ENCODE measurements at places on chromosomes 13 and 19.

DNA sequence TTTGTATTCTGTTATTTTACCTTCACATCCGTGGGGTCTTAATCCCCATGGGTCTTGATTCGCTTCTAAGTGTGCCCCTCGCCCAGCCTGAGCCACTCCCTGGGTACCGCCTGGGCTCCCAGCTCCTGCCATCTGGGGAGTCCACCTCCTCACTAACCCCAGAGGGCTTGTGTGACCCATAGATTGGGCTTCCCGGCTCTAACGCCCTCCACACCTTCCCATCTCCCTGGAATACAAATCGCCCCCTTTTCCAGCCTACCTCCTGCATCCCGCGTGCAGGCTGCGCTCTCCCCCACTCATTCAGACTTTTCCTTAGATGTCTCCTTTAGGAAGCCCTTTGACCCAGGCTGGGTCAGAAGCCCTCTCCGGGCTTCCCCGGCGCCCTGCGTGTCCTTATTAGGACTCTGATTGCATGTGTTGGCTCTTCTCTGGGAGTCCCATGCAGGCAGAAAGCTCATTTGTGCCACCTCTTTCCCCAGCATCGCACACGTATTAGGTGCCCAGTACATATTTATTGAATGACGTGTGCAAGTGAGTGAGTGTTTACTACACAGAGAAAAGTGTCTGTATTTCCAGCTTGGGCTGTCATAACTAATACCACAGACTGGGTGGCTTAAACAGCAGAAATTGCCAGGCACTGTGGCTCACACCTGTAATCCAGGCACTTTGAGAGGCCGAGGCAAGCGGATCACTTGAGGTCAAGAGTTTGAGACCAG lies 757 bp downstream of the CCDC124 start:
- no peak for DNase-seq

- no peak for DNase-seq
These were observed 426.2 kb upstream of the KLHL1 start for GRCh38 chr13:70534466-70534865.

DNA sequence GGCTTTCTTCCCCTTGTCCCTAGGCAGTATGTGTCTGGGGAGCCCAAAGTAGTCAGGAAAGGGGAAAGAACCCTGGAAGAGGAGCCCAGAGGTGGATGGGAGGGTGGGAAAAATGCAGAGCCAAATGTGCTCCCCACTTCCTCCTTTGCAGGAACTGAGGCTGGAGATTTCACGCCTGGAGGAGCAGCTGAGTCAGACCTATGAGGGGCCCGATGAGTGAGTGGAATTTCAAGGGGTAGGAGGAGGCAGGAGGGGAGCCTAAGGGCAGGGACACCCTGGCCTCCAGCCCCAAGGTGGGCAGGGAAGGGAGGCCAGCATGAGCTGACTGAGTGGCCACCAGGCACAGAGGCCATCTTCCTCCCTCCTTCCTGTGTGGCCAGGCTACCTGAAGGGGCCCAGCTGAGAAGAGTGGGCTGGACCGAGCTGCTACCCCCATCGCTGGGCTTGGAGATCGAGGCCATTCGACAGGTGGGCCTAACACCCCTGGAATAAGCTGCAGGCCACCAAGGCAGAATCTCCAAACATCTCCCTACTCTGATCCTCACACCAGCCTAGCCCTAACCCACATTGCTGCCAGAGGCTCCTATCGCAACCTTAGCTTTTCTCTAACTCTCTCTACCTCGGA lies 14.3 kb downstream of the PTH2 start:
- DNase-seq = no peak

- no peak for DNase-seq
These were observed 31.6 kb upstream of the TFDP1 start for GRCh38 chr13:113552786-113553434.

DNA sequence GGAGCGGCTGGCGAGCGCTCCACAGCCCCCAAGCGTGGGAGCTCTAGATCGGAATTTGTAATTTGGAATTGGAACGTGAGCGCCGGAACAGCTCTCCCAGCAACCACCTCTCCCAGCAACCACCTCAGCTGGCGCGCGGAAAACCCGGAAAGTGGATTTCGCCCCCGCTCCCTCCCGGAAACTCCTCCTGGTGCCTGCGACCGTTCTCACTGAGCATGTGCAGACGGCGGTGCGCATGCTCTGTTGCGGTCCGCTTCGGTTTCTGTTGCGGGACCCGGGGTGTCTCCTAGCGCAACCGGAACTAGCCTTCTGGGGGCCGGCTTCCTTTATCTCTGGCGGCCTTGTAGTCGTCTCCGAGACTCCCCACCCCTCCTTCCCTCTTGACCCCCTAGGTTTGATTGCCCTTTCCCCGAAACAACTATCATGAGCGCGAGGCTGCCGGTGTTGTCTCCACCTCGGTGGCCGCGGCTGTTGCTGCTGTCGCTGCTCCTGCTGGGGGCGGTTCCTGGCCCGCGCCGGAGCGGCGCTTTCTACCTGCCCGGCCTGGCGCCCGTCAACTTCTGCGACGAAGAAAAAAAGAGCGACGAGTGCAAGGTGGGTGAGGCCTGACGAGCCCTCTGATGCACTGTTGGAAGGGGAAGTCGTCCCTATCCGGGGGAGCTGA lies at the start of gene TM9SF2:
TM9SF2 (plus strand) TSS at position 289 of the 664 bp plus-strand sequence; CDS start at position 424, 135 bp downstream.
- DNase-seq = peak; percentile 97

DNA sequence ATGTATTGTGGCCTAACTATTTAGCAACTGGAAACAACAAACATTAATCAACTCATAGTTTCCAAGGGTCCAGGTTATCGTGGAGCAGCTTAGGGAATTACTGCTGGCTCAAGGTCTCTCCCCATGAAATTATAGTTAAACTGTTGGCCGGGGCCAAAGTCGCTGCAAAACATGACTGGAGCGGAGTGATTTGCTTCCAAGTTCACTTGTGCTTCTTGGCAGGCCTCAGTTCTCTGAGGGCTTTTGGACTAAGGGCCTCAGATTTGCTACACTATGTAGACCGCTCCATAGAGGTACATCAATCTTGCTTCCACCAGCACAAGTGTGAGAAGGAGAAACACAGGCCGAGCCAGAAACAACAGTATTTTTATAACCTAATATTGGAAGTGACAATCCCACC lies 9.4 kb upstream of the KBTBD7 start:
- no peak for DNase-seq

- DNase-seq = no peak
These were observed 7.3 kb upstream of the MEDAG start for GRCh38 chr13:30898678-30899241.

GRCh38 chr19:55088543-55089341 lies 13.1 kb downstream of the EPS8L1 start:
- peak; percentile 41 for DNase-seq

DNA sequence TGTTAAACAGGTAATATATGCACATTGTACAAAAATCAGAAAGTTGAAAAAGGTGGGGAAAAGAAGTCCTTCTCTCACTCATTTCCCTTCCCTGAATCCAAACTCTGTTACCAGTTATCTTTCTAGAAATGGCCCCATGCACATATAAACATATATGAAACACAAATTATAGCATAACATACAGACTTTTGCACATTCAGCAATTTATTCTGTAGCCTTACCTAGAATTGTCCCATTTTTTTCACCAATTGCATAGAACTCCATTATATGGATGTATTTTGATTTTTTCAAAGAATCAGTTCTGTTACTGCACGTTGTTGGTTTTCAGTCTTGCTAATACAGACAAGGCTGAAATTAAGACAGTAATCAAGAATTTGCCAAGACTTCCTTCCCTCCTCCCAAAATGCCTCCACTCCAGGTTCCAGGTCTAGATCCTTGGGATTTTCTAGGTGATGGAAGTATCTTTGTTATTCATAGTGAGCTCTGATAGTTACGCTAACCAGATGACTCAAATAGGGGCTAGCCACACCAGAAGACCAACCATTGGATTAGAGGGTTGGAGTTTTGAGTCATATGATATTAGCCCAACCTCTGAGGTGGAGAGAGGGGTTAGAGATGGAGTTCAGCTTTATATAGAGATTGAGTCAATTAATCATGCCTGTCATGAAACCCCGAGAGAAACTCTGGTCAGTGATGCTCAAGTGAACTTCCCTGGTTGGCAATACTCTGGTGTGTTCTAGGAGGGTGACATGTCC lies 30.7 kb downstream of the GPR180 start:
- no peak for DNase-seq
